ENCODE measurements at places on chromosomes 13 and 19.

- peak; percentile 100 for DNase-seq
Observed at GRCh38 chr19:44891016-44891882, at the start of gene TOMM40. TOMM40 (plus strand) TSS chr19:44891254; CDS start chr19:44891416, 162 bp downstream.

GRCh38 chr13:26583662-26584061 lies 26.2 kb downstream of the WASF3 start:
- no peak for DNase-seq

DNA sequence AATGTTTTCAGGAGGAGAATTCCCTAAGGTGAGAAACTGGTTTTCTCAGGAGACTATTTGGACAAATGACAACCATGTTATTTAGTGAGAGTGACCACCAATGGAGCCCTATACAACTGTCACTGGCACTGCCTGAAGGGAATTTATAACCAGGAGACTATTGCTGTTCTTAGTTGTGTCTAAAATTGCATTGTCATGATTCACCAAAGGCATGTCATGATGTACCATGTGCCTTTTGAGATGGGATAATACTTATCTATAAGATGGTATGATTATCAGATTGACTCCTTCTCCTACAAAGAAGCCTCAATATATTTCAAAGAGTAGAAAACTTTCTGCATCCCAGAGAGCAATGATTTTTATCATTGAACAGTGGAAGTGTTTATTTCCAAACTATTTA lies 739.4 kb upstream of the GPC6 start:
- DNase-seq = no peak

GRCh38 chr19:17326595-17326966 lies 8.1 kb downstream of the ANO8 start:
- DNase-seq = no peak

GRCh38 chr13:81106348-81106747 lies 765.4 kb upstream of the SPRY2 start:
- DNase-seq = no peak
